Activated T-helper 1 cell treated with anti-CD3 and anti-CD28 coated beads, Interleukin-2, amount 50 U/mL, for 16 hours (primary cell): ENCODE measurements at places on chromosomes 2 and 18.

DNA sequence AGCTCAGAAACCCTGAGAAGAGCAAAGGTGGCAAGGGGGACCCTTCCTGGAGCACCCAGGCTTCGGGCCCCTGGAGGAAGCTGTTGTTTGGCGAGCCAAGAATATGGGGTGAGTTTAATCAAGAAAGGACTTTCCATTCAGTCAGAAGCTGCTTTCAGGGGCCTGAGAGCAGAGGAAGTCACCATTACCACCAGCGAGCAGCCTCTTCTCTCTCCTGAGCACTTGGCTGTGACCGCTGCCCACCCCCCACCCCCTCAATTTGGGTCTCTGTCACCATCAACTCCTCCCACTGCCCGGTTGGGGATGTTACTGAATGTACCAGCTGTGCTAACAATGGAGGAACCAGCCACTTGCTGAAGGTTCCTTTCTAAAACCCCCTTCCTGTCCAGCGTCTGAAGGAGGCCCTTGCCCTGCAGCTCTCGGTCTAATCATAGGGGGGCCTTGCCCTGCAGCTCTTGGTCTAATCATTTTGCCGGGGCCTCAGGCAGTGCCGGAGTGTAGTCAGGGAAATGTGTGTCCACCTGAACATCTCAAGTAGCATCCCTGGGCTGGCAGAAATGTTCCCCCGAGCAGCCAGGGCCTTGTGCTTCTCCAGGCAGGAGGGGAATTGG lies 943 bp downstream of the INPP5D start:
- DNase-seq = no peak

GRCh38 chr2:162230761-162231160 lies 12.5 kb downstream of the FAP start:
- DNase-seq = no peak

GRCh38 chr2:119451336-119452050 lies 19.8 kb downstream of the TMEM37 start:
- DNase-seq = no peak

DNA sequence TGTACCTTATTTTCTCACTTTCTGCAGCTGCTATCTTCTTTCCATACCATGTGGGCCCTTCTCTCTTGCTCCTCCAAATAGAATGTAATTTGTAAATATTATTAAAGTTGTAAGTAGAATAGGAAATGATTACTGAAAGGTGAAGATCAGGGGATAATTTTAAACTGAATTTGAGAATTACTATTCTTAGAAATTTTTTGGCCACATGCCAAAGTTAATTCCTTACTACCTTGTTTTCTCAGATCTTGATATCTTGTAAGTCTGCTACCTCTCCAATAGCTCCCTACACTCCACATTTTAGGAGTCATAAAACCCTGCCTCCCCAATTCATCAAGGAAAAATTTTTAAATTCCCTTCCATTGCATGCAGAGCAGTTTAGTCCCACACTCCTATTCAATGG lies 442.7 kb downstream of the SATB2 start:
- no peak for DNase-seq

GRCh38 chr2:41151746-41152145 lies 699.9 kb upstream of the SLC8A1 start:
- DNase-seq = no peak

DNA sequence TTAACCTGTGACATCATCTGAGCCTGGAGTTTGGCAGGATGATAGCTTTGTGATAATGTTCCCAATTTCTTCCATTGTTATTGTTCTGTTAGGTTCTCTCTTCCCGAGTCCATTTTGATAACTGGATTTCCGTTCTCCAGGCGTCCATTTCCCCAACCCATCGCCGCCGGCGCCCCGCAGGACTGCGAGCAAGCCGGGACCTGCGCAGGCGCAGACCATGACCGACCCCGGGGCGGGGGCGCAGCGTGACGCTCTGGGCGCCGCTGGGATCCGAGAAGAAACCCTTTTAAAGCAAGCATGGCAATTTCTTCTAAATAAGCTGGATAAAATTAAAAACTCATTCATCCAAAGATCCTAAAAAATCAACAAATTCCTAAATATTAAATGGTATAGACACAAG lies at the start of gene SLC25A52:
TSS of gene SLC25A52 (minus strand) at position 186 of the 400 bp plus-strand sequence. CDS start 219 bp downstream, outside the sequence.
- no peak for DNase-seq

DNA sequence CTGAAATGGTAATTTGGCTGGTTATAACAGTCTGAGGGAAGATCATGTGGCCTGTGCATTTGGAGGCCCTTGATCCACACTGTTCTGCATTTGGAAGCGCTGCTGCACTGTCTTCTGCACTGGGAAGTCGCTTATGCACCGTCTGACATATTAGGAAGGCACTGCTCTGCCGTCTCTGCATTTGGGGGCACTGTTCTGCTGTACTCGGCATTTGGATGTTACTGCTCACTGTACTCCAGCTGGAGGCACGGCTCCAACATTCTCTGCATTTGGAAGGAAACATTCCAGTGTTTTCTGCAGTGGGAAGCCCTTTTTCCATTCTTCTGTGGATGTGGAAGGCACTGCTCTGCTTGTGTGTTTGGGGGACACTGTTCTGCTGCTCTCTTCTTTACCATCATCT lies 9.6 kb upstream of the PROM2 start:
- no peak for DNase-seq

- DNase-seq = no peak
These were observed 3.7 kb upstream of the PIEZO2 start for GRCh38 chr18:11153097-11153496.

GRCh38 chr2:69559442-69560146 lies 83.9 kb downstream of the AAK1 start:
- no peak for DNase-seq

DNA sequence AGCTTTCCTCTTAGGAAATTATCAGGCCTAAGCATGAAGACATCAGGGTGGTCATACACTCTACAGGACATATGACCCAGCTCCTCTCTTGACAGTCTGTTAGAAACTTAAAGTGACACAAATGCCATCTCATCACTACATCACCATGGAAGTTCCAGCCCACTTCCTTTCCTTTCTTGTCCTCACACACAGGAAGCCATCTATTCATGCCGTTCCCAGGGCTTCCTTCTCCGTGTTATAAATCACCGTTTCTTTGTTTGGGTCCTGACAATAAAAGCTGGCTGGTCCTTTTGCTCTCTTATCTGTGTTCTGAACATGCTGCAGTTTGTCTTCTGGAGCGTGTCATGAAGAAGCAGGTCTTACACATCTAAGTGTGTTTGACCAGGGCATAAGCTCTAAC lies 692.1 kb upstream of the CELF4 start:
- DNase-seq = no peak

DNA sequence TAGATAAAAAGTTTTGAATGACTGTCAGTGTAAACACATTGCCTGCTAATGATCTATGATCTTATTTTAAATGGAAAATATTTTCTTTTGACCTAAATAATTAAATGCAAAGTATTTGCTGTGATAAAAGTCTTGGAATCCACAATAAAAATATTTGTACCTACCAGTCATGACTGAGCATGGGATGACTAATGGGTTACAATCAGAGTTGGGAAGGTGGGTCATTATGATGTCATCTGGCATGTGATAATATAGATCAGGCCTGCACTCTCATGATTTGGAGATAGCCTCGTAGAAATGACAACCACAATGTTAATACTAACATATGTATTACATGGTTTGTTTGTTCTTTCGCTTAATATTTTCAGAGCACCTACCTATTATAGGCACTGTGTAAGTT lies 848.8 kb upstream of the KLHL29 start:
- no peak for DNase-seq
